ENCODE measurements at places on chromosomes 4 and X.
A peak's percentile ranks its signal among the peaks of the same experiment; 100 is the strongest.

DNA sequence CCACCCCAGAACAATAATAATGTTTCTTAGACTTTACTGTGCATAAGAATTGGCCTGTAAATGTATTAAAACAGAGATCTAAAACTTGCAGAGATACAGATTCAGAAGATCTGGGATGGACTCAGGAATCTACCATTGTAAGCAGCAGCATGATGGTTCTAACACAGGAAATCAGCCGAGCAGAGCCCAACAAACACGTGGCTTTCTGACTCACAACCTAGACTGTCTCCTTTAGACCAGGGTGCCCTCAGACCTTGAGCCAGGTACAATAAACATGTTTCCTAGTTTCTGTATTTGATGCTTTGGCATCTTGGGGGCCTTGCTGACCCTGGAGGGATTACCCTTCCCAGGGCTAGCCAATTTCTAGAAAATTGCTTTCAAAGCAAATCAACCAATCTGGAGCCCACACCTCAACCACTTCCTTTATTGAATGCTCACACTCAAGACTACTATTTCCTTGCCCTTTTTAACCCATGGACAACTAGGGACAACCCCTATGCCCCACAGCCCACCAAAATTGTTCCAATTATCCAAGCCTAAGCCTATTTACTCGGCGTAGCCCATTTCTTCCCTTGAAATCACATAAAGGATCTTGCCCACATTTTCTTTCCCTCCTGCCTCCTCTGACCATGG is 80.5 kb downstream of the TBC1D9 start:
- DNase-seq, result no peak

- DNase-seq, result no peak
These were observed 85.9 kb downstream of the CLDN34 start for GRCh38 chrX:10052906-10053625.

DNA sequence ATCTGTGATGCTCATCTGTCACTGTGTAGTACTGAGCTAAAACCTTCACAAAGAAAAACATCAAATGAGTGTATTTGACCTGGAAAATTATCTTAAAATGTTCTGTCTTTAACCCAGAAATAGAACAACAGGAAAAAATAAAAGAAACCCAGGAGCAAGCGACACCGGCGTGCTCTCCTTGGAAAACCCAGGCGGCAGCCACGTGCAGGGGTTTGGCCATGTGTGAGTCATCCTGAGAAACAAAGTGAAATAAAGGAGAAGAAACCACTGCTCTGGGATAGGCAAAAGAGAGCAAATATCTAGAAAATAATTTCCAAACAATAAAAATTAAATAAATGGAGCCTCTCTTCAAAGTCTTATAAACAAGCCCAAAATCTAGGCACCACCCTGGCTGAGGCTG is 20.0 kb upstream of the TMEM128 start:
- no peak for DNase-seq

GRCh38 chr4:86778175-86778574 is 71.0 kb downstream of the SLC10A6 start:
- DNase-seq, result no peak

- DNase-seq, result no peak
These were observed 55.9 kb downstream of the UGT2A3 start for GRCh38 chr4:68895561-68896198.

DNA sequence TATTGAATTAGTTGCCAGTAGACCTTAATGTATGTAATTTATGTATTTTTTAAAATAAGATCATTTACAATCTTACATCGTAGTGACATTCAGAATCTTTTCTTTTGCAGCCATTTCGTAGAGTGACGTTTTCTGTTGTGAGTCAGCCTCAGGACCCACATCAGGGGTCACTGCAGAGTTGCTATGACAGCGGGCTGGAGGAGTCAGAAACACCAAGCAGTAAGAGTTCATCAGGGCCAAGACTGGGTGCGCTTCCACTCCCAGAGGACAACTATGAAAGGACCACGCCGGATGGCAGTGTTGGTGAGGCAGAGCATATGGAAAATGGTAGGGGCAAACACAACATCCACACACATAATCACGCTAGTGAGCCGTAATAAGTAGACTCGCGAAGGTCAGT is 199.9 kb downstream of the PCDH7 start:
- no peak for DNase-seq

GRCh38 chr4:88910101-88910500 is 146.9 kb downstream of the FAM13A start:
- DNase-seq, result no peak

- DNase-seq, result no peak
These were observed 44.6 kb upstream of the VEGFC start for GRCh38 chr4:176837169-176837895.

DNA sequence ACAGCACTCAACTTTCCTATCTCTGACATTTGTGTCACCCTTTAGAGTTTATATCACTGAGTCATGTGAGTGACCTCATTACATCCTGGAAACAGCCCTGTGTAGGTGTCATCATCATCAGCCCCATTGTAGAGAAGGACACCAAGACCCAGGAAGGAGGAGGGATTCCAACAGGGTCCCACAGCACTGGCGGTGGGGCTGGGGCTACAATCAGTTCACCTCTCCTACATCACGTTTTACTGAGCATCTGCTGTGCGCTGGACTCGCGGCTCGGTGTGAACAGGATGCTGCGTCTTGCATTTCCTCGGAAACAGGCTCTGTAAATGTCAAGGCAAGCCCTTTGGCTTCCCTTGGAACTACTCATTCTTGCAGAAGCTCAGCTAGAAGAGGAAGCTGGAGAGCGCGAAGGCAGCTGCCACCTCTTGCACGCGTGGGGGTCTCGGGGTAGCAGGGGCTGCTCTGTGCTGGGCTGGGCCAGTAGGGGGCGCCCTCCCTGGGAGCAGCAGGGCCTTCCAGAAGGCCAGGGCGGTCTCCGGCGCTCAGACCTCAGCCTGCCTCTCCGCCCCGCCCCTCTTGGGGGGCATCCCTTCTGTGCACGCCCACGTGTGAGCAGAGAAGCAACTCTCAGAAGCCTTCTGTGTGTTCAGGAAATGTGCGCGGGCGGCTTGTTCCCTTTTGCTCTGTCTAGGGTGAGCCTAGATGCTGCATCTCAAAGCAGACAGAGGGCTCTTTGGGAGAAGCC is 29.0 kb downstream of the REELD1 start:
- peak; percentile 10 for DNase-seq

DNA sequence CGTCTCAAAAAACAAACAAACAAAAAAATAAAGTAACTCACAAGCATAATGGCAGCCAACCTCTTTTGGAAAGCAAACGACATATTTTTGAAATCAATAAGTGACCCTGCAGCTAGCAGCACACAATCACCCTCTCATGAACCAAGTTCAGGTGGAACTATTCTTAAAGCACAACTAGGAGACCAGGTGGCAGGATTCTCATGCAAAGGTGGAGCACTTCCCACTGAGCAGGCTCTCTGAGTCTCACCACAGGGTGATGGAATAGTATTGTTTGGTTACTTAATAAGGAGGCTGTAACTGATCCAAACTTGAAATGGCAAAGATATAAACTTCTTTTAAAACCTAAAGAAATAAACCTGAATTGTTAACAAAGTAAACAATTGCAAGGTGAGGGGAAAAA is 1293.1 kb downstream of the PCDH19 start:
- DNase-seq, result no peak

GRCh38 chr4:176641237-176641636 is 151.5 kb downstream of the VEGFC start:
- no peak for DNase-seq

DNA sequence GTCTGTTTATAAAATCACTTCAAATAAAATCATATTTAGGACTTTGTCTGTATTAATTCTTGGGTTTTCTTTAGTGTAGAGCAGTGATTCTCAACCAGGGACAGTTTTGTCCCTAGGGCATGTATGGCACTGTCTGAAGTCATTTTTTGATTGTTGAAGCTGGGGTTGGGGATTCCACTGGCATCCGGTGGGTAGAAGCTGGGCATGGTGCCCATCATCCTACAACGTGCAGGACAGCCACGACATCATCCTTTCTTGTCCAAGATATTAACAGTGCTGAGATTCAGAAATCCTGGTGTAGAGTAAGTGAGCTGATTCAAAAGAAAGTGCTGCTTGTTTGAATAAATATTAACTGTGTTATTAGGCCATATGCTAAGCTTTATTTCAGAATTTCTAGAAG is 28.6 kb downstream of the DCLK2 start:
- no peak for DNase-seq

DNA sequence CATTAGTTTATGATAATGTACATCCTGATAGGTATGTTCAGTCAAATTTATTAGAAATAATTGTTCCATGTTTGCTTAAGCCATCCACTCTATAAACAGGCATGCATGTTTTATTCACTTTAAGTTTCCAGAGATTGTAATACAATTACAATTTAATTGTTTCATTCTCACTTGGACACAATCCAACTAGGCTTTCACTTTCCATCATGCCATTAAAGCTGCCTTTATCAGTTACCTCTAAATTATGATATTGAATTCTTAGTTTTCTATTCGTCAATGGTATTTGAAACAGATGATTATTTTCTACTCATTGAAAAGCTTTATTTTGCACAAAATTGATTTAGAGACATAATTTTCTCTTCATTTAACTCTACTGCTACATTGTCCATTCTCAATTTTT is 1196.3 kb downstream of the RAPGEF2 start:
- DNase-seq, result no peak

DNA sequence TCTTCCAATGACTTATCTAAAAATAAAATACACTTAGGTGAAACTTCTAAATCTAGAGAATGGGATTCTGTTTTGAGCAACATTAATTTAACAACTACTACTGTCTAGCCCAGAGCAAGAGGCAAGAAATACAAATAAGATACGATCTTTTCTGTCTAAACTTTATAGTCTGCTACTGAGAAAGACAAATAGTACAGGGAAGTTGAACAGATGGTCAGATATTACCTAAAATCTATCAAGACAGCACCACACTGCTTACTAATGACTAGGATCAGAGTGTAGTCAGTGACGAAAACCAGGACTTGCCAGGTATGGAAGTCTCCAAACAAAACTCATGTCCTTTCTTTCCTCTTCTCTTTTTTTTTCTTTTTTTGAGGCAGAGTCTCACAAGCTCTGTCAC is 7.1 kb downstream of the FAM13A start:
- DNase-seq, result no peak

DNA sequence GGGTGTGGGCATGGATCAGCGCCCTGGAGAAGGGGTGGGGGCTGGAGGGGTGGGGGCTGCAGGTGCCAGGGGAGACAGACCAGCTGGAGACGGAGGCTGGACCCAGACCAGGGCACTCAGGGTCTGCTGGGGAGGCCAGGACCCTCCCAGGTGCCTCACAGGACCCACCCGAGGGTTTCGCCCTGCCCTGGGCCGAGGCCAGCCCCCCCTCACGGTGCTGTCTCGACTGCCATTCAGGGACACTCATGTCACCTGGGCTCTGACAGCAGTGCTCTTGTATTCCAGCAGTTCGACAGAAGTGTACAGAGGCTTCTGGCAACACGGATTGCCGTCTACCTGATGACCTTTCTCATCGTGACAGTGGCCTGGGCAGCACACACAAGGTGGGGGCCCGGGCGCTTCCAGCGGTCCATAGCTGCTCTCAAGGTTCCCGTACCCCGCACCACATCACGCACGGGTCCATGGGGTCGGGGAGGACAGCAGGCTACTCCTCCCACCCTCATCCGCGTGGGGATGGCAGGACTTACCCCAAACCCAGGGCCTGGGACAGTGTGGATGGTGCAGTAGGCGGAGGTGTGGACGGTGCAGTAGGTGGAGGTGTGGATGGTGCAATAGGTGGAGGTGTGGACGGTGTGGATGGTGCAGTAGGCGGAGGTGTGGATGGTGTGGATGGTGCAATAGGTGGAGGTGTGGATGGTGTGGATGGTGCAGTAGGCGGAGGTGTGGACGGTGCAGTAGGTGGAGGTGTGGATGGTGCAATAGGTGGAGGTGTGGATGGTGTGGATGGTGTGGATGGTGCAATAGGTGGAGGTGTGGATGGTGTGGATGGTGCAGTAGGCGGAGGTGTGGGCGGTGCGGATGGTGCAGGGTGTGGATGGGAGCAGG is 18.1 kb downstream of the TMEM175 start:
- no peak for DNase-seq

- no peak for DNase-seq
These were observed 123.4 kb upstream of the GUCY1A1 start for GRCh38 chr4:155543126-155543765.

- DNase-seq, result no peak
These were observed 15.0 kb downstream of the BTK start for GRCh38 chrX:101370888-101371504.

- no peak for DNase-seq
These were observed 1004.9 kb upstream of the ADGRL3 start for GRCh38 chr4:60195256-60195655.

- no peak for DNase-seq
These were observed 52.2 kb downstream of the HTT-AS start for GRCh38 chr4:3022112-3022511.

DNA sequence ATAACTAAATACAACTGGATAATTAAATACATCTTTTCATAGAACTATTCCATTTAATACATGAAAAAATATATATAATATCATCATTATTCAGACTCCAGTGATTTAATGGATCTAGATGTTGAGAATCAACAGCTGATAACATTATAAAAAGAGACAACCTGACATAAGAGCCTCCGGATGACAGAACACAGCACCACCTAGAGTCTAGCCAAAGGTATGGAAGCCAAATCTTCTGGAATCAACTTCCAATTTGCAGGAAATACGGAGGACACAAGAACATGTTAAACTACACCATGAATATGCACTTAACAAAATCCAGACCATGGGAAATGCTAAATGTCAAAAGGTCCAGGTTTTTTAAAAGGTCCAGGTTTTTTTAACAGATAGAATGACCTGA is 55.0 kb downstream of the LRBA start:
- no peak for DNase-seq

GRCh38 chr4:39046249-39046648 is 14.0 kb upstream of the TMEM156 start:
- DNase-seq, result peak; percentile 21

- DNase-seq, result no peak
These were observed 15.7 kb downstream of the SLC2A9 start for GRCh38 chr4:10005632-10006031.

DNA sequence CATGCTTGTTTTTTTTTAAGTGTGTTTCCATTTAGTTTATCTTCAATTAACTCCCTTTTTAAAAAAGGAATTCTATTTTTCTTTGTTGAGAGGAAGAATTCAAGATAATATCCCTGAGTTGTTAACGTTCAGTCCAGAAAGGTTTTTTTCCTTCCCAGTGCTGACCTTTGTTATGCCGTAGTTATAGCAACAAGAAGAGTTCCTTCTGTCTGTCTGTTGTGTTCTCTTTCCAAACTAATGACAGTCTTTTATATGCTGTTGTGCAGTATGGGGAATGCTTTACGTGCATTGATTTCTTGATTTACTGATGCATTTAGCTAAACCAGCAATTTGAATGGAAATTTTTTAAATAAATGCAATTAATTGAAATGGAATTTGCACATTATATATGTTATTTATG is 6.6 kb upstream of the CXXC4 start:
- DNase-seq, result no peak

- no peak for DNase-seq
These were observed 472.7 kb downstream of the IDS start for GRCh38 chrX:149032449-149032848.

All from T follicular helper cell (primary cell).